Sciatic nerve (tissue), 2 donors: ENCODE measurements at places on chromosomes 7 and 10. TPM values are rescaled to one million over a fixed set of nuclear protein-coding genes. Genes with fewer than 3 reads are reported as not detected.

Gene ZNF853
- 8.7 TPM for total RNA-seq

GRCh38 chr10:7199152-7199760 lies 211.6 kb downstream of the SFMBT2 start:
- DNase-seq: no peak

DNA sequence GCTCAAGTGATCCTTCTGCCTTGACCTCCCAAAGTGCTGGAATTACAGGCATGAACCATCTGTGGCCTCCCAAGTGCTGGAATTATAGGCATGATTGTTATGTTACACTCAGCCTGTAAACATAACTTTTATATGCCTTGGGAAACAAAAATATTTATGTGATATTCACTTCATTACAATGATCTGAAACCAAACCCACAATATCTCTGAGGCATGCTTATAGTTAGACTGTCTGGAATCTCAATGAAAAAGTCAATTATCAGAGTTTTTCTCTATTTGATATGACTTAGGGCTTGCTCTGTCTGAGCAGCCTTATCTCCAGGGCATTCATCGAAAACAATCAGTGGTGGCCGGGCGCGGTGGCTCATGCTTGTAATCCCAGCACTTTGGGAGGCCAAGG lies 195.3 kb upstream of the MYO3A start:
- DNase-seq: no peak

DNA sequence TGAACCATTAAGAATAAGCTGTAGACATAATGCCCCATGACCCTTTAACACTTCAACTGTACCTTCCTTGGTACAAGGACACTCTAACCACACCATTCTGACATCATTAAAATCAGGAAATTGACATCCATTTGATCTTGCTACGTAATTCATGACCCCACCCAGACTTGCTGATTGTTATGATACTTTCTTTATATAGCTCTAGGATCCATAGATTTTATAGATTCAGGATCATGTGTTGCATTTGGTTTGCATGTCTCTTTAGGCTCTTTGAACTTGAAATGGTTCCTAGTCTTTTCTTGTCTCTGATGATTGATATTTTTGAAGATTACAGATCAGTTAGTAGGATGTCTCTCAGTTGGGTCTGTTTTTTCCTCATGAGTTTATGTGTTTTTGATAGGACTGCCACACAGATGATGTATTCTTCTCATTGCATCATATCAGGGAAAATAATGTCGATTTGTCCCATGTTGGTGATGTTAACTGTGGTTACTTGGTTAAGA lies 13.5 kb downstream of the CCM2 start:
- DNase-seq: no peak

GRCh38 chr7:78585980-78586379 lies 787.4 kb downstream of the PHTF2 start:
- no peak for DNase-seq

Gene ZNF467
- total RNA-seq: 10.1 TPM

DNA sequence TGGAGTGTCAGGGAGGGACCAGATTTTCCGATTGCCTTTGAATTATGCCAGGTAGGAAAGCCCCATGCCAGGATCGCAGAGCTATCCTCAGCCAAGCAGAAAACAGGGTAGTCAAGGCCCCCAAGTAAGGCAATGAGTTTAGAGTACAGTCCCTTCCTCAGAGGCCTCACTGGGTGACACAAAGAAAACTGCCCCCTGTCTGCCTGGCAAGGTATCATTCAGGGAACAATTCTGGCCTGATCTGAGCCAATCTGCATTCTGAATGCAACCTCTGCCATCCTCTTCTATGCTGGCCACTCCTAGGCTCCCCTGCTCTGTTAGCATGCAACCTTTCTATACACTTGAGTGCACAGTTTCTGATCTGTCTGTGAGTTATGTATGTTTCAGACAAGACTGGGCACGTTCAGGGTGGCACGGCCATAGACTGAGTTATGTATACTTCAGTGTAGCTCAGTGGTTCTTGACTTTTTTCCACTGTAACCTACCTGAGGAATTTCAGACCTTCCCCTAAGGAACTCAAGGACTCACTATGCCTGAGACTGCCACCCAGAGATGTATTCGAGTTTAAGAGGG lies 336.8 kb downstream of the PLXNA4 start:
- DNase-seq: no peak

Gene FGFBP3
- 6.0 TPM for total RNA-seq

GRCh38 chr7:75957021-75957736 lies 37.2 kb downstream of the TMEM120A start:
- DNase-seq: no peak

Gene PAX4
- not detected for total RNA-seq

GRCh38 chr7:51300762-51301674 lies 15.6 kb downstream of the COBL start:
- DNase-seq: no peak

Gene CRHR2
- 1.1 TPM for total RNA-seq

GRCh38 chr10:92112462-92112861 lies 178.4 kb downstream of the CPEB3 start:
- DNase-seq: no peak

Gene LAMB4
- 0.89 TPM for total RNA-seq

DNA sequence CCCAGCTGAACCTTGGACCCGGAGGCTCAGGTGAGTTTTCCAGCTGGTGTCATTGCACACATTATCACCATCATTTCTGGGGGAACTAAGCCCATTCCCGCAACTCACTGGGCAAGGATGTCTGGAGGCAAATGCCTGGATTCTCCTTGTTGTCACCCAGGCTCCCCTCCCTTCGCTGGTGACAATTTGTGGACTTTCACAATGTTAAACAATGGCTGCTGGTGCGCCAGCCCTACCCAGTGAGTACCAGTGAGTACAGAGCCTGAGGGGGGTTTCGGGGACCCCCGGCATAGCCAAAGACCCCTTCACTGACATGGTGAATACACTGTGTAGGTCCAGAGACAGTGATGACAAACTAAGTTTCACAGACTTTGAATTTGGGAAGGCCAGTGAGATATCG lies 189.2 kb downstream of the ADARB2 start:
- no peak for DNase-seq

DNA sequence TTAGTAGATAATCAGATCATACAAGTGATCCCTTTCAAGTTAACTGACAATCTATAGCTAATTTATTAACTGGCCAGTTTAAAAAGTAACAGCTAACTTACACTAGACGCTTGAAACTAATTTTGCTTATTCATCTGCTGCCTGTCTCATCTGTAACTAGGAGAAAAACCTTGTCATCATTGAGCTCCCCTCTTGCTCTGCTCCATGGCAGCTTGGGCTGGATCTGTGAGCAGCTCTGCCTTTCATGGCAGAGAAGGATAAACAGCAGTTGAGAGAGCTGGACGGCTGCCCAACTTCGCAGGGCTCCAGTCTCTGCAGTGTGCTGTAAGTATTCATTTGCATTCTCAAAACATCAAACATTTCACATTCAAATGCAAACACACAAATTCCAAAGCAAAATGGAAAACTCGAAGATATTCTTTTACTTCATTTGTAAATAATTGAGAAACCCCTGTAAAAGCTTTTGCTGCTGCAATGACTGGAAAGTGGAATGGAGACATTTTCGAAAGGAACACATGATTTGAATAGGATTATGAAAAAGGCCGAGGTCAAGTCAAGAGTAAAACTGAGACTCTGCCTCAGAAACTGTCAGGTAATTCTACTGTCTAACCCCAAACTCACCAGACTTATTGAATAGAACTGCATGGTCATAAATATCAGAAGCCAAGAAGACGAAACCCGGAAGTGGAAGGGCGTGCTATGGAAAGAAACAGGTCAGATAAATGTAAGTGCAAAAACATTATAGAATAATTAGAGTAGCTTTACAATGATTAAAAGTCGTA lies 17.6 kb downstream of the SLC35B4 start:
- DNase-seq: no peak

GRCh38 chr7:27700501-27700900 lies 37.8 kb upstream of the HIBADH start:
- DNase-seq: no peak

Gene TAS2R4
- total RNA-seq: 5.1 TPM

Gene TUBAL3
- total RNA-seq: 0.18 TPM

GRCh38 chr10:77907900-77908717 lies 18.4 kb downstream of the DLG5 start:
- DNase-seq: no peak

- DNase-seq: no peak
These were observed 21.4 kb upstream of the PAX2 start for GRCh38 chr10:100723770-100724530.

Gene CRPPA
- 9.9 TPM for total RNA-seq

- DNase-seq: no peak
These were observed 84.1 kb downstream of the GNAI1 start for GRCh38 chr7:80218723-80219122.

- DNase-seq: peak; percentile 76
These were observed 34.0 kb downstream of the TMEM270 start for GRCh38 chr7:73894733-73895551.

Gene CAMK2B
- 26.9 TPM for total RNA-seq

- no peak for DNase-seq
These were observed 301.4 kb downstream of the PTPRN2 start for GRCh38 chr7:158286210-158286609.

Gene PFKFB3
- 87.7 TPM for total RNA-seq

- DNase-seq: no peak
These were observed 46.1 kb upstream of the SEPTIN7 start for GRCh38 chr7:35754741-35755140.

DNA sequence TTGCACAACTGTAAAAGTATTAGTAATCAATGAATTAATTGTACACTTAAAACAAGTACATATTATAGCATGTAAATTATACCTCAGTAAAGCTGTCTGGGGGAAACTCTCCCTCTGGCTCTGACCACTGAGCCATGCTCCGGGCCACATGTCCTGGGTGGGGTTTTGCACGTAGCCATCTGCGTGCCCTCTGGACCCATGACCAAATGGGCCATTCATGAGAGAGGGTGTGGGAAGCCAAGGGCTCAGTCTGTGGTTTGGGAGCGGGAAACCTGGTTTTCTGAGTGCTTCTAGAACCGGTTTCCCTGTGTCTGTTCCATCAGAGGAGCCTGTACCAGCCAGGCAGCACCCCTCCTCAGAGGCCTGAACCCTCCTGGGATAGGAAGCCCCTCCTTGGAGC lies 143.2 kb downstream of the SH3PXD2A start:
- no peak for DNase-seq

DNA sequence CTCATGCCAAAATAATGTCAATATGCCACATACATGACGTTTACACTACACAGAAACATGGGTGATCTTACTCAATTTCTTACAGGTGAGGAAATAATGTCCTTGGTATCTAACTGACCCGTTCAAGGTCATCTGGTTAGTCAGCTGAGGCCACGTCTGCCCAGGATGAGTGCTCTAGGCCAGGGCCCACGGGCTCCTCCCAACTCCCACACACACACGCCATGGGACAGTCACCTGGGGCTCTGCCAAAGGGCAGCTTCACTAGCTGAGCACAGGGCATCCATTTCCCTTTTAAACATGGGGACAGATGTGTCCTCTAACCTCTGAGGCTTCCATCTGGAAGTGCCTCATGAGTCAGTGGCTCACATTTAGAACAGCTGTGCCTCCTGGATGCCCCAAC lies 123.9 kb downstream of the TNS3 start:
- DNase-seq: peak; percentile 77

- DNase-seq: no peak
These were observed 174.8 kb upstream of the ANK3 start for GRCh38 chr10:60564475-60564874.

- no peak for DNase-seq
These were observed 29.4 kb downstream of the RRP12 start for GRCh38 chr10:97371696-97372095.

GRCh38 chr10:1116696-1117280 lies 60.6 kb downstream of the WDR37 start:
- DNase-seq: no peak

GRCh38 chr10:48193556-48193955 lies 80.9 kb downstream of the FRMPD2 start:
- no peak for DNase-seq

DNA sequence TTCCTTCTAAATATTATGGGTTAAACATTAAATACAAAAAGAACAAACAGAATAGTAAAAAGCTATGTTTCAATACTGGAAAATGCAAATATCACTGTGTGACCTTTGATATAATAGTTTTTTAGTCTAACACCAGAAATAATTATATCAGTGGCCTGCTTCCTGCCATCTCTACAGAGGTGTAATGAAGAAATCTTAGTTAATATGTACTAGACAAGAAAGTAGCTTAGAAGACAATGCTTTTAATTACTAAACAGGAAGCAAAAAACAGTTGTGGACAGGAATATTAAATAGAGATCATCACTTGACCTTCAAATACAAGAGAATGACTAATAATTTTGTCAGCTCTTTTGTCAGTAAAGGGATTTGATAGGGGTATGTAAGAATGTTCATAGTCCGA lies 47.4 kb upstream of the LRRN3 start:
- DNase-seq: no peak

GRCh38 chr7:123798532-123799188 lies 46.3 kb upstream of the HYAL4 start:
- no peak for DNase-seq

Gene ABCB8
- total RNA-seq: 32.8 TPM

DNA sequence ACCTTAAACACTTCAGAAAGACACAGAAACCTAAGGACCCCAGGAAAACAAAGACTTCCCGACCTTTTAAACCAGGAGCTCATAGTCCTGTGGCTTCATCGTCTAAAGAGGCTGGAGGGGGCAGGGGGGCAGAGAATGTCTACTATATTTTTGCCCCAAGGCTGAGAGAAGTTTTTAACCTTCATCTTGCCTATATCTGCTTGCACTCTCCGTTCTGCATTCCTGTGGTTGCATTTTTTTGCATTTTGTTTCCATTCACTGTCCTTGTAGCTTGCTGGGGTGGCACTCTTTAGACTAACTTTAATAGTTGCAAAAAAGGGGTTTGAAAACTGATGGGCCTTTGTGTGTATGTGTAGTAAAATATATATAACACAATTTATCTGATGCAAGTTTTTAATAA lies 23.7 kb downstream of the PRKAR2B start:
- DNase-seq: no peak

Gene RSPH10B
- total RNA-seq: 0.27 TPM

- DNase-seq: no peak
These were observed 39.1 kb upstream of the GNAI1 start for GRCh38 chr7:80095545-80095944.

GRCh38 chr7:78720066-78720465 lies 733.4 kb downstream of the MAGI2 start:
- DNase-seq: no peak

GRCh38 chr10:10727812-10728211 lies 289.9 kb upstream of the CELF2 start:
- DNase-seq: no peak

DNA sequence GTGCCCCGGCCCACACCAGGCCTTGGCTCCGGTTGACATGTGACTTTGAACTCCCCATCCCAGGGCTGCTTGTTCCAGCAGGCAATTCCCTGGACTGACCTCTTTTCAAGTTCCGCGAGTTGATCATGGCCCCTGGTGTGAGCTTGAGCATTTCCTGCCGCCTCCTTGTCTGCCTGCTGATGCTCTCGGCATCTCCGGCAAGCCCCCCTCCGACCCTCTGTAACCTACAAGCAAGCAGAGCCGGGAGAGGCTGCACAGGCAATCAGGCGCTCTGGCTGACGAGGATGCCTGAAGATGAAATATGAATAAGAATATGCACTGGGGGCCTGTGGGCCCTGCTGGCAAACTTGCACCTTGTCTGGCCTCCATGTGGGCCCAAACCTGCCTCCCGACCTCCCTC lies 304.9 kb upstream of the MKI67 start:
- no peak for DNase-seq

- no peak for DNase-seq
These were observed 138.6 kb downstream of the CHN2 start for GRCh38 chr7:29332875-29333855.

Gene STEAP2
- 65.2 TPM for total RNA-seq
